AG04450 (cell line): ENCODE measurements at places on chromosomes 3 and 15.

GRCh38 chr15:77064539-77065308, 6.2 kb downstream of the TSPAN3 start:
- DNase-seq = no peak

DNA sequence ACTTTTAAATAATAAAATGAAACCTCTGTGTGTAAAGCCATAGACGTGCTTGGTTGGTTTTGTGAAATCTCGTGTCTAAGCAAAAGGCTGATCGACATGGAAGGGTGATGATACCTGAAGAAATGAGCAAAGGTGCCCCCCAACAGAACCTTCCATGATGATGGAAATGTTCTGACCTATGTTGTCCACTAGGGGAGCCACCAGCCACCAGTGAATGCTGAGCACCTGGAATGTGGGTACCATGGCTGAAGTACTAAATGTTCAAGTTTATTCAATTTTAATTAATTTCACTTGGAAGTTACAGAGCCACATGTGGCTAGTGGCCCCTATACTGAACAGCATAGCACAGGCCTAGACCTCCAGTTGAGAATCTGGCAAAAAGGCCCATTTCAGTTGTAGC, 158.8 kb downstream of the POLR2M start:
- no peak for DNase-seq

- DNase-seq = no peak
These were observed 20.5 kb upstream of the STAG1 start for GRCh38 chr3:136772709-136773108.

DNA sequence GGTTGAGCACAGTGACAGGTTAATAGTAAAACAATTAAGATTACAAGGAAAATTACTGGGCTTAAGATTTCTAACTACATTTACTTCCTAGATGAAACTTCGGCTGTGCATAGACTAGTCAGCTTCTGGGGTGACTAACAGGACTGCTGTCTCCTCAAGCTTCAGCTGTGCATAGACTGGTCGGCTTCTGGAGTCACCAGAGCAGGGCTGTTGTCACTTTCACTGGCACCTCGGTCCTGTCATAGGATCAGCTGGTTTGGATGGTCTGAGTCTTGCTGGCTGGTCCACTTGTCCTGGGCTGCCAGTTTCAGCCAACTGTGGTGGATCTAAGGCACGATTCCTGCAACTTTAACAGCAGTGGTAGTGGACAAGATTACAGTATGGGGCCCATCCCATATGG, 23.9 kb upstream of the ACAD9 start:
- DNase-seq = no peak

DNA sequence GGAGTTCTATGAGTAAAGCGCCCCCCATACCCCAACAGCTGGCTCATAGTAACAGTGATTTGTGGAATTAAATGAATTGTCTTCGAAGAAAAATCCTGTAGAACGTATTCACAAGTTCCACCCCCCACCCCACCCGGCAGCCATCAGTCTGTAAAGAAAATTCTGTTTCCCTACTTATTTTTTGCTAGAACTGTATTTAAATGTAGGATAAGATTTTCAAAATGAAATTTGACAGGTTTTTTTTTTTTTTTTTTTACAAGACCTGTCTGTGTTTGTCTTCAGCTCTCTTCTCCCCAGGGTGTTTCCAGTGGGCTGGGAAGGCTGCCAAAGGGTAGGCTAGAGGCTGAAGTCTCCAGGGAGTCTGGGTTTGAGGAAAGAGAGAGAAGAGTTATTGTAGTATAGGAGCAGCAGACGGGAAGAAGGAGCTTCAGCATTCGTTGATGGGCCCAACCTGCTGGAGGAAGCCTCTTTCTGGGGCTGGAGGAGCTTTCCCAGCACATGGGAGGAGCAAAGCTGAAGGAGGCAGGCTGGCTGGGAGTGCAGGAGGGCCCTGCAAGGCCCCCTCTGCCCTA, 130.6 kb upstream of the SEMA6D start:
- no peak for DNase-seq

GRCh38 chr3:173660645-173661299, 263.2 kb downstream of the NLGN1 start:
- DNase-seq = no peak

DNA sequence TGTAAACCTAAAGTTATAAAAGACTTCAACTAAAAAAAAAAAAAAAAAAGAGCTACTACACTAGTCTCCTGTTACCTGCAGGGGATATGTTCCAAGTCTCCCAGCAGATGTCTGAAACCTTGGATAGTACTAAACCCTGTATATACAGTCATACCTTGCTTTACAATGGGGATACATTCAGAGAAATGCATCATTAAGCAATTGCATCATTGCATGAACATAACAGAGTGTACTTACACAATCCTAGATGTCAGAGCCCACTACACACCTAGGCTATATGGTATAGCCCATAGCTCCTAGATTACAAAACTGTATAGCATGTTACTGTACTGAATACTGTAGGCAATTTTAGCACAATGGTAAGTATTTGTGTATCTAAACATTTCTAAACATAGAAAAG, 119.1 kb downstream of the GMPS start:
- no peak for DNase-seq

DNA sequence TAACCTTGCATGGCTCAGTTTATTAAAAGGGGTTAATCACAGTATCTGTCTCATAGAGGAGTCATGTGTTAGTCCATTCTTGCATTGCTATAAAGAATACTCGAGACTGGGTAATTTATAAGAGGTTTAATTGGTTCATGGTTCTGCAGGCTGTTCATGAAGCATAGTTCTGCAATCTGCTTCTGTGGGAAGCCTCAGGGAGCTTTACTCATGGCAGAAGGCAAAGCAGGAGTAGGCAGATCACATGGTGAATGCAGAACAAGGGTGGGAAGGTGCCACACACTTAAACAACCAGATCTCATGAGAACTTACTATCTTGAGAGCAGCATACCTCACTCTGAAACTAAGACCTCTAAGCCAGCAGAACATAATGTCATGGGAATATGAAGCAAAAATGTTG, 42.2 kb upstream of the PTX3 start:
- DNase-seq = no peak

- peak; percentile 65 for DNase-seq
These were observed 27.1 kb downstream of the SHC4 start for GRCh38 chr15:48936666-48937065.

GRCh38 chr15:51829376-51830275, at the start of gene TMOD3:
Gene TMOD3, plus strand, starts transcription at chr15:51829653. Its CDS starts 33,232 bp downstream, at chr15:51862885.
- DNase-seq = peak; percentile 74
